ENCODE measurements at places on chromosomes 1 and 21. TPM values are rescaled to one million over a fixed set of nuclear protein-coding genes. Genes with fewer than 3 reads are reported as not detected.

- no peak for DNase-seq
These were observed 83.6 kb downstream of the LRRC8D start for GRCh38 chr1:89904219-89904980.

DNA sequence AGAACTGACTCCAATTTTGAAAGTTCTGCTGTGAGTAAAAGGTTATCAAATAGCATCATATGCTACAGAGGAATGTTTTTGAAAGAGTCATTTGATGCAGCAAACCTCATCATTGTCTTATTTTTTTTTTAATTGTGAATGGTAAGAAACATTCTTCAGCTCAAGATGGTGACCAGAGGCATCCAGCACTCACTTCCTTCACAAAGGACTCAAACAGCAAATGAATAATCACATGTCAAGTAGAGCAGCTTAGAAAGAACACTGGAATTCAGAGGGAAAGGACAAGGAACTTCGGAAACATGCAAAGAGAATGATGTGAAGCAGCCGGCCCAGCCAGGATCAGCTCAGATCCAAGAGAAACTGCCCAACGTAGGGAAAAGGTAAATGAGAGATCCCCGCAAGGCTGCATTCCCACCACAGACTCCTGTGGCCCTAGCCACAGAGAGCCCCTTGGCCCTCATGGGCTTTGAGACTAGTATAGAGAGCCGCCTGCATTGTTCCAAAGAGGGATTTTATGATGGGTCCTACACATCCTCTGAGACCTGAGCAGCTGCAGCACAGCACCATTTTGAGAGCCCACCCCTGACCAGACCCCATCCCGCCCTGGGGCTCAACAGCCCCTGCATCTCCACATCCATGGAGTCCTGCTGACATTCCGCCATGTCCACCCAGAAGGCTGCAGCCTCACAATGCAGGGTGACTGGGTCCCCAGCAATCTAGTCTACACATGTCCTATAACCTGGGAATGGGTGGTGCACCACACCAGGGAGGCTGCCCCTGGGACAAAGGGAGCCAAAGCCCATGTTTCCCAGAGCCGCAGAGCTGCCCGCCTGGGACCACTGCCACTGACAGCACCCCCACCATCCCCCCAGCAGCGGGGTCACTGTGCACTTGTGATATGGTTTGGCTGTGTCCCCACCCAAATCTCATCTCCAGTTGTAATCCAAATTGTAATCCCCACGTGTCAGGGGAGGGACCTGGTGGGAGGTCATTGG lies 21.2 kb upstream of the UTS2 start:
- DNase-seq, result no peak

DNA sequence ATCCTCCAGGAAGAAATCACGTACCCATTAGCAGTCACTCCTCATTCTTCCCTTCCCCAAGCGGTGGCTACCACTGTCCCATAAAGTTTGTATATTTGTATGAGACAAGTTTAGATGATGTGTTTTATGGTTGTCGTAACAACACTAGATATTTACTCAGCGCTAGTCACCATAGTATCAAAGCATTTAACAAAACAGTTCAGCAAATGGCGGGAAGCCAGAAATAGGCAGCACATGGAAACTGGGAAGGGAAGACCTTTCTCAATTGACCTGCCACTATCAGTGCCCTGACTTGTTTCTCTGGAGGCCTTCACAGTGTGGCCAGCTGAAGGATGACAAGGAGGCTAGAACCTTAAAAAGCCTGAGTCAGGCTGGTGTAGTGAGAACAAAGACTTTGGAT lies 31.1 kb downstream of the CNST start:
- DNase-seq, result peak; percentile 36

GRCh38 chr1:16367968-16368890 lies 1.2 kb downstream of the SZRD1 start:
- no peak for DNase-seq

DNA sequence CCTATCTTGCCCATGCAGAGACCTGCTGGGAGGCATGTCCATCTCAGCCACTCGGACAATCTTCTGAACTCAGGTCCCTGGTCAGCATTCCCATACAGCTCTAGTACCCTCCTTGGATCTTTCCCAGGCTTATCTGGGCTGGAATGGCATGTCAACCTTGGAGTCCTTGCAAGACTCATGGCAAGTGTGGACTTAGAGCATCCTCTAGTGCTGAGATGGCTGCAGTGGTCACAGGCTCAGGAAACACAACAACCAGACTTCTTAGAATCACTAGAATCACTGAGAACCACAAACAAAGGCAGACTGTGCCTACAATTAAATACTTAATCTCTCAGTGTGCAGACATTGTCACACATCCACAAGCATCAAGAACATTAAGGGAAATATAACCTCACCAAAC lies 73.1 kb upstream of the TSHB start:
- no peak for DNase-seq

DNA sequence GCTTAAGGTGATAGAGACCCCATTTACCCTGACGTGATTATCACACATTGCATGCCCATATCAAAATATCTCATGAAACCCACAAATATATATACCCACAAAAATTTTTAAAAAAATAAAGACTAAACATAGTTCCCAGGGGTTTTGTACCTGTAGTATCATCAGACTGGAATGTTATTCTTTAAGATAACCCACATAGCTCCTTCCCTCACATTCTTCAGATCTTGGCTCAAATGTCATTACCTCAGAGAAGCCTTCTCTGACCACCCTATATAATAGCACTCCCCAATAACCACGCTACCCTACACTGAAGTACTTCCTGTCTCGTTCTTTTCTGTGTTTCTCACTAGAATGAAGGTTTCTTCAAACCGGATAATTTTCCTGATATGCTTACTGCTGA lies 138.3 kb upstream of the SNX7 start:
- peak; percentile 39 for DNase-seq

GRCh38 chr1:6785318-6785727 lies at the start of gene CAMTA1:
Gene CAMTA1, plus strand, starts transcription at chr1:6785454. Its CDS starts 77 bp downstream, at chr1:6785531.
- no peak for DNase-seq

DNA sequence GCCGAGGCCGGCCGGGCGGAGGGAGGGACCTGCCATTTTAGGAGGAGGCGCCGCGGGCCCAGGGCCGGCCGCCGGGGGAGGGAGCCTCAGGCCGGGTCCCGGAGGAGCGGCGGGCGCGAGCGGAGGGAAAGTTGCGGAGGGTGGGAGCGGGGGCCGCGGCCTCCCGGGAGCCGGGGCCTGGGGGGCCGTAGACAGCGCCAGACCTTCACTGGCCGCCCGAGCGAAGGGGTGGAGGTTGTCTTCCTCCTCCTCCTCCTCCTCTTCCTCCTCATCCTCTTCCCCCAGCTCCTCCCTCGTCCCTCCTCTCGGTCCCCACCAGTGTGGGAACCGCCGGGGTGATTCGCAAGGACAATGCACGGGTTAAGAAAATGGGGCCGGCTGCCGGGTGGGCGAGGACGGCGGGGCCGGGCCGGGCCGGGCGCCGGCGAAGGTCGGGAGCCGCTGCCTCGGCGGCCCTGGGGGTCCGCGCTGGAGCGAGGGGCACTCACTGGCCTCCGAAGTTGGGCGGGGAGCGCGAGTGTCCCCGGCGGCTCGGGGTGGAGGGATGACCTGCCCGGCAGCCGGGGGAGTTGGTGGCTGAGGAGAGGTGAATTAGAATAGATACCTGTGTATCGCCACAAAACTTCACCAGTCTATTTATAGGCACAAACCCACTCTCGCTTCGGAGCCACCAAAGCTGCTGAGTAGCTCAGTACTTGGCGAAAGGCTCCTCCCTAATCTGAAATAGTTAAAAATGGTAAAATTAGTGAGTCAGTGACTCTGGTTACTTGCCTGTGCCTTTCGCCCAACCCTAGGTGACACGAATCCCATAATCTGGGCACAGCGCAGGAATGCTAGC lies 1.3 kb downstream of the DYRK1A start:
- peak; percentile 54 for DNase-seq

DNA sequence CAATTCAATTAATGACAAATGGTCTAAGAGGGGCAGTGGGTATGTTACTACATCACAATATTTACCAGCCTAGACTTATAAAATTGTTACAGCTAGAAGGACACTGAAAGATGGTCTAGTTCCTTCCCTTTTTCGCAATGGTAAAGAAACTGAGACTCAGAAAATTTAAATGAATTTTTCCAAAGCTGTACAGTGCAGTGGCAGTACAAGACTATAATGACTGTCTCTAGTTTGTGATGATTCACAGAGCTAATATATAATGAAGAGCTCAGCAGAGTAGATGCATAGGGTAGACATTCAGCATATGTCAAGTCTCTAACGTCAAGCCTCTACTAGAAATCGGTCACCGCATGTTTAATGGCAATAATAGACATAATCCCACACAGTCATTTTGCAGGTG lies 4.6 kb downstream of the PLPP3 start:
- no peak for DNase-seq

- DNase-seq, result no peak
These were observed 78.5 kb downstream of the CSMD2 start for GRCh38 chr1:34086561-34086960.

- DNase-seq, result no peak
These were observed 24.5 kb upstream of the POU2F1 start for GRCh38 chr1:167196166-167196565.

DNA sequence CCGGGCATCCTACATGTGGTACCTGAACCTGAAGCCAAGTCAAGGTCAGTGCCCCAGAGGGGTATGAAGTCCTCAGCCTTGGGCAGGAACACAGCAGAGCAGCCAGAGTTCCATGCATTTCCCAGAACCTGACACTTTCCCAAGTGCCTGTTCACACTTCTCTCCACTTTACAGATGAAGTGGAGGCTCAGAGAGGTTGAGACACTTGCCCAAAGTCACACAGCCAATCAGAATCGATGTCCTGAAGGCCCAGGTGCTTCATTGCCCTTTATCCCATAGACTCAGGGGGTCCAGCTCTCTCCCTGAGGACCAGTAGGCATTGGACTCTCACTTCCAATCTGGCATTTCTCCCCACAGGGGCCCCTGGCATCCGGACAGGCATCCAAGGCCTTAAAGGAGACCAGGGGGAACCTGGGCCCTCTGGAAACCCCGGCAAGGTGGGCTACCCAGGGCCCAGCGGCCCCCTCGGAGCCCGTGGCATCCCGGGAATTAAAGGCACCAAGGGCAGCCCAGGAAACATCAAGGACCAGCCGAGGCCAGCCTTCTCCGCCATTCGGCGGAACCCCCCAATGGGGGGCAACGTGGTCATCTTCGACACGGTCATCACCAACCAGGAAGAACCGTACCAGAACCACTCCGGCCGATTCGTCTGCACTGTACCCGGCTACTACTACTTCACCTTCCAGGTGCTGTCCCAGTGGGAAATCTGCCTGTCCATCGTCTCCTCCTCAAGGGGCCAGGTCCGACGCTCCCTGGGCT lies 2.2 kb downstream of the C1QA start:
- no peak for DNase-seq

GRCh38 chr1:98453066-98453465 lies 208.5 kb upstream of the SNX7 start:
- DNase-seq, result no peak

- no peak for DNase-seq
These were observed 322.7 kb downstream of the ZNF326 start for GRCh38 chr1:90317628-90318027.

GRCh38 chr21:38326899-38327298 lies 70.1 kb downstream of the KCNJ15 start:
- no peak for DNase-seq

DNA sequence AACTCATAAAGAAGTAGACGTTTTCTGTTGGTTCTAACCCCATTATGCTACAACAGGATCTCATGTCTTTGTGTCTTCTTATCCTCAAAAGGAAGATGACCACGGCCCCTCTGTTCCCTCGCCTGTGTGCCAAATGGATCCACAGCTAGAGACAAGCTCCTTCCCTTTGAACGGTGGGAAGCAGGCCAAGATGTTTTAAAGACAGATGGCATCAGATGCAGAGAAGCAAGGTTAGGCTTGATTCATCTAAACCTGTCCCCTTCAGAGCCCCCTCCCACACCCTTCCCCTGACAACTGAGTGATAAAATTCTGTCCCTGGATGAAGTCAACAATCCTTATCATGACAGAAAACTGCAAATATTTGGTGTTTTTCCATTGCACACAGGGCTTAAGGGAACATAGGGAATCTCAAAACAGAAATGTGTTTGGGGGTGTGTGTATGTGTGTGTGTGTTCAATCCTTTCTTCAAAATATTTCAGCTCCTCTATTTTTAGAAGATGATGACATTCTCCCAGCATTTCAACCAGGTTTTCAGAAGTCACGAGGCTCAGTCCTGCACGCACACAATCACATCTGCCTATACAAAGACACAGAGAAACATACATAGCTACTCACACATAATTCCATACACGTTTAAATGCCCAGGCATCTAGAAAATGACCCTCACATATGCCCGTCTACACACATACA lies 27.8 kb upstream of the FMOD start:
- no peak for DNase-seq

DNA sequence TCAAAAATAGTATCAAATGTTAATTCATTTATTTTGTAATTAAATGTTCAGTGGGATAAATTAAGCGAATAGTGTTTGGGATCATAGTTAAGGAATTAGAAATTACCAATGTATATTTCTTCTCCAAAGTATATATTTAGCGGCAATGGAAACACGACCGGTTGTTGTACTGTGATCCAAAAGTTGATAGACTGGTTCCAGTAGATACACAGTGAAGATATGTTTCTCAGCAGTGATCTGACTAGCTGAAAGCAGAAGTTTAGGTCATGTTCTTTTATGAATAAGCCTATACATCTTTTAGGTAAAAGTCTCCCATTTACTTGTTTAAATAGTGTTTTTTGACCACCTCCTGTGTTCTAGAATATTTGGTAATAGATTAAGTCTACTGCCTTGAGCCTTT lies 8.8 kb downstream of the USP16 start:
- no peak for DNase-seq

DNA sequence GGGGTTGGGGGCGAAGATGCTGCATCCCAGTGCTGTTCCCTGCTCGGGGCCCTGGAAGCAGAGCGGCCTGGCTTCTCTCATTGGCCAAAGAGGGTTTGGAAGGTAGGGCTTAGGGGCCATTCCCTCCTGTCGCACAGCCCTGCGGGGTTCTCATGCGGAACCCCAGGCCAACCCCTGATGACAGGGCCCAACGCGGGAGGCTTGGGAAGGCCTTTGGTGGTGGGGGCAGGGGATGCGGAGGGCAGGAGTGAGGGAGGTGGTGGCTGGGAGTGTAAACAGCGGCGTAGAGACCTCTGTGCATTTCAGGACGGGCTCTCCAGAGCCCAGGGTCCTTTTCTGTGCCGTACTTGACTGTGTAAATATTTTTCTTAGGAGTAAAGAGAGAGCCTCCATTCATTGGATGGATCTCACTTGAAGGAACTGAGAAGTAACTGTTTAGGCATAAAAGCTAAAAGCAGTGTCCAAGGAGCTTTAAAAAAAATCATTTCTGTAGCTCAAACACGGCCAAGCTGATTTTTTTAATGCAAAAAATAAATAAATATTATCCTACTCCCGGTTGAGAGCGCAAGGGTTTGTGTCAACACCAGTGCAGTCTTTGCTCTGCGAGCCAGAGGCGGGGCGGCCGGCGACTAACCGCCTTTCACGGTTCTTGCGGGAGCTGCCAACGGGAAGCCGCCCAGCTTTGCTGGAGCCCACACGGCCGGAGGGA lies 169.1 kb downstream of the PRDM16 start:
- no peak for DNase-seq

GRCh38 chr1:27003745-27004470 lies 8.7 kb downstream of the TENT5B start:
- no peak for DNase-seq

- DNase-seq, result peak; percentile 31
These were observed 22.8 kb upstream of the RNU1-4 start for GRCh38 chr1:16717336-16718098.

Gene TRIM45
- total RNA-seq, result 10.2 TPM

Gene CRNN
- total RNA-seq, result not detected

Gene NCAM2
- total RNA-seq, result not detected

Gene LCE1F
- total RNA-seq, result not detected

Gene INAVA
- 49.8 TPM for total RNA-seq

Gene ST7L
- 22.1 TPM for total RNA-seq

Gene PCP4L1
- total RNA-seq, result not detected

Gene ITLN2
- total RNA-seq, result not detected

Gene HES2
- total RNA-seq, result 2.1 TPM
